Thyroid gland (tissue), 4 donors: ENCODE measurements at places on chromosomes 12 and 14. TPM values are rescaled to one million over a fixed set of nuclear protein-coding genes. Genes with fewer than 3 reads are reported as not detected.

GRCh38 chr12:30506411-30506810 is 189.3 kb downstream of the IPO8 start:
- no peak for DNase-seq

DBX2 gene
- 3.0 TPM for total RNA-seq

GRCh38 chr14:61527325-61528100 is 167.8 kb upstream of the HIF1A start:
- DNase-seq, result no peak

DNA sequence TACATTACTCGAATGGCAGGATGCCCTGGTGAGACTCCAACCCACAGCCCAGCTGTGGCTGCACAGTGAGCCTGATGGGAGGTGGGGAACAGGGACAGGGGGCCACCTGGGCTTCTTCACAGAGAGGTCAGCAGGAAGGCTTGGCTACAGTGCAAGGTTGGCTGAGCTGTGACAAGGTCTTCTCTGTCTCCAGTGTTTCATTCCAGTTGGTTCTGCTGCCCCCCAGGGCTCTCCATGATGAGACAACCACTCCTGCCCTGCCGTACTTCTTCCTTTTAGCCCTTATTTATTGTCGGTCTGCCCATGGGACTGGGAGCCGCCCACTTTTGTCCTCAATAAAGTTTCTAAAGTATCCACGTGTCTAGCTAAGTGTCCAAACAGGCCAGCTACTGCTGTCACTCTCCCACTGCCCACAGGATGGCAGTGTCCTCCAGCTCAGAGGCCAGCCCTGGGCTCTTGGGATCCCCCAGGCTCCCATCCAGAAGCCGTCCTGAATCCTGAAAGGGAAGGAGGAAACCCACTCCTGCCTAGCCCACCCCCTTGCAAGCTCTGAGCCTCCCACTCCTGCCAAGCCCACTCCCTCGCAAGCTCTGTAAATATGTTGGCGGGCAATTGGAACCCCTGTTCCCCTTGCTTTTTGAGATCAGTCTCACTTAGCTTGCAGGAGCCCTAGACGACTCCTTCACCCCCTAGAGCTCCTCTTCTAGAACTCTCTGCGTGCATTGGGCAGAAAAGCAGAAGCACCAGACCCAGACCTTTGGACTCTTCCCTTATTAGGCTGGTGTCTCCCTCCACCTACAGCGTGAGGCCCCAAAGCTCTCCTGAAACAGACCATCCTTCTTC is 5.4 kb downstream of the C1QL4 start:
- DNase-seq, result peak; percentile 86

BCL11B gene
- total RNA-seq, result 0.81 TPM

DNA sequence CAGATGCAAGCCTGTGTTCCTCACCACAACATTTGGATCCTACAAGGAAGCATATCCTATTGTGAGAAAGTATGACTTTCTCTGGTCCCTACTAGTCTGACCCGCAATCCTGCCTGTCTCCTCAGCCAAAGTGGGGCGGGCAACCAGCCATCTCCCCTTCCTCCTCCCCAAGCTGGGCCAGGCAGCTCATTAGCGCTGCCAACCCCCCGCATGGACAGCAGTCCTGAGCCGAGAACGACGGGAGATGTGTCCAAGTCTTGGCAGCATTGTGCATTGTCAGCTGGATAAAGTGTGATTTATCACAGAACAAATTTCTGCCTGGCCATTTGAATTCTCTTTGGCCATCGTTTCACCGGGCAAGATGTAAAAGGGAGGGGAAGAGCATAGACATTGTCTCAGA is 139.4 kb downstream of the SLC15A4 start:
- no peak for DNase-seq

DNA sequence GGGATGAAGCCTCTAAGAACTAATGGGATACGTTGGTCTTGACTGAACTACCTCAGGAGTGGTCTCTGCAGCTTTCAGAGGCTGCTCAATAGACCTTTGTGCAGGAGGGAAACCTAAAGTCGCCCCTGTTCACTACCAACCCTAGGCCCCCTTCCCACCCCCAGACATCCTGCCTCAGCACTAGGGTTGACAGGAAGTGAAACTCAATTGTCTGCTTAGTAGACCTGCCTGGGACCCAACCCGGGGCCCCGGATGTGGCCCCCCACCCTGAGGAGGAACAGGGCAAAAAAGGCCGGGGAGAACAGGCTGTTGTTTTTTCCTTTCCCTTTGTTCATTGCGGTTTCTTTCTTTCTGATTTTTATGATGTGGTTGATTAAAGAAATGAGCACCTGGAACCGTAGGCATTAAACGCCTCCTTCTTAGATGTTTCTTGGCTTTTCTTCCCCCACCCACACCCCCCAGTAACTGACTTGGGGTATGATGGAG is 1.6 kb upstream of the DGKA start:
- peak; percentile 24 for DNase-seq

- no peak for DNase-seq
Measured at GRCh38 chr12:86721713-86722397, 465.7 kb upstream of the MGAT4C start.
